H1 (cell line): ENCODE measurements at places on chromosomes 11 and 22. TPM values are rescaled to one million over a fixed set of nuclear protein-coding genes. Genes with fewer than 3 reads are reported as not detected.

Gene CRY2
- total RNA-seq, result 9.4 and 10.9 TPM in 2 replicates

Gene TUBA8
- 0.23 and 1.0 TPM in 2 replicates for total RNA-seq

Gene KDELR3
- 7.8 and 7.9 TPM in 2 replicates for total RNA-seq

- H3K4me1 ChIP-seq, result no peaks in the 10 kb centered on the region
- DNase-seq, result no peak
- H3K36me3 ChIP-seq, result peaks cover 63% of the 10 kb centered on the region
- no peak overlapping the region for H3K4me3 ChIP-seq
- no peaks in the 10 kb centered on the region for H3K27me3 ChIP-seq
- H3K27ac ChIP-seq, result 0 out of 2 replicates have a peak overlapping the region, but pooled peaks have one; percentile 25
These were observed 15.3 kb downstream of the TTLL12 start for GRCh38 chr22:43171607-43172006.

DNA sequence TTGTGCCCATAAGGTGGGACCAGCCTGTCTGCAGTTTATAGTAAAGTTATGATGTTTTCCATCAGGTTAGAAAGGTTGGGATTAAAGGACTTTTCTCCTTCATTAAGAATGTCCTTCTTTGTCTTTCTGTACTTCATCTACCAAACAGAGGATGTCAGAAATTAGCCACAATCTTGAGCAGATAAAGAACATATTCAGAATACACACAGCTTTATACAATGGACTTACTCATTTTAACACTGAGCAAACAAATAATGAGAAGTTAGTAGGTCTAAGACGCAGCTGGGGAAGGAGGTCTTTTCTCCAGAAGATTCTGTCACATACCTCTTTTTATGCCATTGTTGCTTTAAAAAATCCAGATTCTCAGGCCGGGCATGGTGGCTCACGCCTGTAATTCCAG, 57.0 kb upstream of the CYP2D6 start:
- H3K27me3 ChIP-seq, result no peaks in the 10 kb centered on the region
- no peak for DNase-seq
- no peak overlapping the region for H3K4me3 ChIP-seq
- H3K4me1 ChIP-seq, result peaks cover 7% of the 10 kb centered on the region
- no peak overlapping the region for H3K27ac ChIP-seq

- no peak overlapping the region for H3K4me3 ChIP-seq
- DNase-seq, result no peak
- no peaks in the 10 kb centered on the region for H3K36me3 ChIP-seq
- no peaks in the 10 kb centered on the region for H3K27me3 ChIP-seq
- no peak overlapping the region for H3K27ac ChIP-seq
- H3K4me1 ChIP-seq, result no peaks in the 10 kb centered on the region
These were observed 107.1 kb upstream of the DDI1 start for GRCh38 chr11:103929170-103929903.

- no peak overlapping the region for H3K27ac ChIP-seq
- no peak overlapping the region for H3K4me3 ChIP-seq
- no peaks in the 10 kb centered on the region for H3K4me1 ChIP-seq
These were observed 3.1 kb upstream of the IRAG1 start for GRCh38 chr11:10696468-10697322.
